ENCODE measurements at places on chromosomes 4 and X.

DNA sequence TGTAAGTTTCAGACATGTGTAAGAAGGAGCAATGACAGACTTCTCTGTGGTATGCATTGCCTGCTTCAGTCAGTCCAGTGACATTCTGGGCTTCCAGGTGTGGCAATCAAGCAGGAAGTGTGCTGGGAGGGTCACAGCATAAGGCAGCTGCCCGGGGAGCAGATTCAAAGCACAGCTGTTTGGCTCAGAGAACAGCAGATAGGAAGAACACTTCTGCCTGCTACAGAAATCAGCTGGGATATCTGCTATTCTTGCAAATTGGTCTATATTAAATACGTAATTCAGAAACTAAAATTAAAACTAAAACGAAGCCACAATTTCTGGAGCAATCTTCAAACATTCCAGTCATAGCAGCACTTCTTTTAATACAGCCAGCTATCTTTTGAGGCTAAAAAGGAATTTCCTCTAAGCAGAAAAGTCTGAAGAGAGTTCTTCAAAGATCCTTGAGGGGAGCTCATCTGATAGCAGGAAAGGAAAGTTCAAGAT is 47.5 kb upstream of the GALNT7 start:
- DNase-seq, result peak; percentile 28

DNA sequence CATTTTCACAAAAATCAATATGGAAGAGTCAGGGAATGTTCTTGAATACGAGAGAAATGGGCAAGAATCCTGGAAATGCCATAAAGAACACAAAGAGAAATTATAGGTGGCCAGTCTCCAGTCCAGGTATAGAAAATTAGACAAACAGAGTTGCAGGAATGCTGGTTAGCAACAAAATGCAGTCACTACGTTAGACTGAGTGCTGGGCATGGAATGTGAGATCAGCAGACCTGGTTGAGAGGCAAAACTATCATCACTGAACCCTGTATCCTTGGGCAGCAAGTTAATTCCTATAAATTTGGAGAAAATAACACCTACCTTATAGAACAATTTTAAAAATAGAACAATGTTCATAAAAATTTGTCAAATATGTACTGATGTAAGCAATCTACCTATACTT is 417.4 kb downstream of the INPP4B start:
- DNase-seq, result no peak

- no peak for DNase-seq
Measured at GRCh38 chr4:151153585-151153984, 54.2 kb downstream of the RPS3A start.

DNA sequence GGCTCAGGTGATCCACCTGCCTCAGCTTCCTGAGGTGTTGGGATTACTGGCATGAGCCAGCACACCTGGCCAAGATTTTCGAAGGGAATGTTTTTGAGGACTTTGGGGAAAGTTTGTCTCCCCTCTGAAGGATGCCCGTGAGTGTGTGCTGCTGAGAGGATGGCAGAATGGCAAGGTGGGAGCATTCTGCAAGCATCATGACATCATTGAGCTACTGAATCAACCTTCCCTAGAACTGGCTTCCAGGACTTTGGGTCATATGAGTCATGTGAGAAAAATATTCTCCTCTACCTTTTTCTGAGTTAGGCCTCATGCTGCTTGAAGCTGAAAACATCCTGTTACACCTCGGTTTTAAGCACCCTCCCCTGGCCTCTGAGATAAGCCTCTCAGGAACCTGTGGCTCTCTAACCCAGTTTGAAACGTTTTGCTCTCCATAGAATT is 31.0 kb downstream of the TMEM131L start:
- DNase-seq, result no peak

GRCh38 chr4:74656596-74656995 is 137.7 kb downstream of the BTC start:
- DNase-seq, result no peak

- DNase-seq, result no peak
Measured at GRCh38 chrX:25083661-25084060, 67.9 kb upstream of the ARX start.

- no peak for DNase-seq
Measured at GRCh38 chrX:67574696-67575095, 30.9 kb downstream of the AR start.

All from AML-193 (cell line).